ENCODE measurements at places on chromosomes 5 and 9.

DNA sequence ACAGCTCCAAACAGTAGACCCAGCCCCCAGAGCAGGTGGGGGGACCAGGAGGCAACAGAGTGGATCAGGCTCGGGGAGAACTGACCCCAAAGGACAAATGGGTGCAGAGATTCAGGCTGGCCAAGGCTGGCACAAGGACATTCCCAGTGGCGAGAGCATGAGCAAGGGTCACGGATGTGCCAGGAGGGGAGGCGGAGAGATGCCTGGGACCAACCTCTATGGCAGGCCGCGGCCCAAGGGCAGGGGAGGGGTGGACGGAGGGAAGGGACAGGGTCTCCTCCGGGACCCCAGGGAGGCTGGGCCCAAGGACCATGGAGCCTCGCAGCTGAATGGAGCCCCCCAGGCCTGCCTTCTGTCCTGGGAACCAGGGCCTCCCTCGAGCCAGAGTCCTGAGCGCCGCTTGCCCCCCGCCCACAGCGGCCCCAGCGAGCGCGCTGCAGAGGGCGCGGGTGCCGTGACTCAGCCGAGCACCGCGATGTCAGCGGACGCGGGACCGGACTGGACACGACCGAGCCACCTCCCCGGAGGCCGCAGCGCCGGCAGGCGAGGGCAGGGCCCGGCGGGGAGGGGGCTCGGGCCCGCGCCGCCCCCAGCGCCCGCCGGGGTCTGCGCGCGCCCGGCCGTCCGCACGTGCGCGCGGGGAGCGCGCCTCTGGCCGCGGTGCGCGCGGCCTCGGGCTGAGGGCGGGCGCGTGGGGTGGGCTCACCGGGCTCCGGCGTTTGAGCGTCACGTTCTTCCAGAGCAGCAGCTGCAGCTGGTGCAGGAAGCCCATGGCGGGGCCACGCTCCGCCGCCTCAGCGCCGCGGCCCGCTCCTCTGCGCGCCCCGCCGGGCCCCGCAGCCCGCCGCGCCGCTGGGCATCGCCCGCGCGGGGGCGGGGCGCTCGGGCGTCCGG is at the start of gene ABCA2:
TSS of gene ABCA2 (minus strand) at position 869 of the 894 bp plus-strand sequence. CDS start at position 772, 97 bp downstream.
- DNase-seq: peak; percentile 32

- DNase-seq: peak; percentile 17
Observed at GRCh38 chr5:123367739-123368138, 55.5 kb downstream of the CEP120 start.

DNA sequence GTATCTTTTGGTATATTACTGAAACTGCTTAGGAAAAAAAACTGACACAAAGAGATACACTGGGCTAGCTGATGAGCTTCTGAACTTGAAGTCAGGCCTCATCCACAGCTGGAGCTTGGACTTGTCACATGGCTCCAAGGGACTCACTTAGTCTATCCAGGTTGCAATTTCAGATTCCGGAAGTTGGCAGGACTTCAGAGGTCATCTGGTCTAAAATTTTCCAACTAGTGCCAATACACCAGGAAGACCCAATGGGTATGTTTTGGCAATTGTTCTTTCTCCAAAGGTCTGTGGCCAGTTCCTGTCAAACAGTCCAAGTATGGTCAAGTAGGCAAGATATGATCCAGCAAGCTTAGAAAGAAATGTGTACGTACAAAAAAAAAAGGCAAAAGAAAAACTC is 36.7 kb downstream of the MRPS27 start:
- no peak for DNase-seq

DNA sequence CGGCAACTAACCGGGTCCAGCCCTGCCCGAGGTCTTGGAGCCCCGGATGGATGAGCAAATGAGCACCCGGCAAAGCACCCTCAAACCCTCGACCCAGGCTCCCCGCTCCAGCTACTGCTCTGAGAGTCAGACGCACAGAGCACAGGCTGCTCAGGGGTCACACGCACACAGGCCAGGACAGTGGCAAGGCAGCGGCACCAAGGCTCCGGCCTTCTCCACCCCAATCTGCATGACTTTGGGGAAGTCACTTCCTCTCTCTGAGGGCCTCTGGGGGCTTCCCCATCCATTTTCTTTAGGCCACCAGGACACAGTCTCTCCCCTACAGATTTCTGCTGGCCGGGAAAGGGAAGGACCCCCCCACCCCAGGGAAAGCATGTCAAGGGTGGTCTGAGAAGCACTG is 18.0 kb downstream of the LHX2 start:
- DNase-seq: no peak
